Retina (tissue), 1 donor: ENCODE measurements at places on chromosomes 1 and 21.
A peak's percentile ranks its signal among the peaks of the same experiment; 100 is the strongest.

DNA sequence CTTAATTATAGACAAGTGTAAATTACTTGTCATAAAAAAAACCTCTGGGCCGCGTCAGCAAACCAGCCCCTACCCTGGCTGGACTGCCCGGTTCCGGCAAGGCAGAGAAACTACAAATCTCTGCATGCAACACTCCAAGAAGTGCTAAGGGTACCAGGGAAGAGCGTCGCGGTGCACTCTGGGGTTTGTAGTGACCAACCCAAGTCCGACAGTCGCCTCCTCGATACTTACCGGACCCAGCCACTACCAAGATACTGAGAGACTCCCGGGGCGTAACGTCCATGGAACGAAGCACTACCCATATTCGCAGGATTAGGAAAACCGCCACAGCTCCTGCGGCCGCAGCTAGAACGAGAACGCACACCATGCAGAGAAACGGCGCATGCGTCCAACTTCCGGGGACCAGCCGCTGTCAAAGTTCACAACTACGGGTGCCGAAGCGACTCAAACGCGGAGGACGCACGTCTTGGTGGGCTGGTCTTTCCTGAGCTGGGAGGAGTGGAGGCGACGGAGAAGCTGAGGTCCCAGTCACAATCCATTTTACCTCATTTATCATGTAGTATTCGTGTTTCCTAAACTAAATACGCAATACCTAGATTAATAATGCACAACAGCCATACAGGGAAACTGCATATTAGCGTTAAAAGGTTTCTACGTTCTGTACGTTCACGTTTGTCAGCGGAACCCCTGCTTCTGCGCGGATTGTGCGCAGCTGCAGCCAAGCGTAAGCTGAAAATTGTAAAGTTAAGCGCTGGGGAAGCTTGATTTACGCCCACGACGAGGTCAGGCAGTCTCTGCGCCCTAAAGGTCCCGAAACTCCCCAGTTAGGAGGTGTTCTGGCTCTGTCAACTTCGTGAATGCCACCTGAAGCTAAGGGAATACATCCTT lies at the start of gene ALG14:
ALG14 (minus strand) TSS at position 420 of the 888 bp plus-strand sequence; CDS start at position 367, 53 bp downstream.
- DNase-seq = peak; percentile 99

DNA sequence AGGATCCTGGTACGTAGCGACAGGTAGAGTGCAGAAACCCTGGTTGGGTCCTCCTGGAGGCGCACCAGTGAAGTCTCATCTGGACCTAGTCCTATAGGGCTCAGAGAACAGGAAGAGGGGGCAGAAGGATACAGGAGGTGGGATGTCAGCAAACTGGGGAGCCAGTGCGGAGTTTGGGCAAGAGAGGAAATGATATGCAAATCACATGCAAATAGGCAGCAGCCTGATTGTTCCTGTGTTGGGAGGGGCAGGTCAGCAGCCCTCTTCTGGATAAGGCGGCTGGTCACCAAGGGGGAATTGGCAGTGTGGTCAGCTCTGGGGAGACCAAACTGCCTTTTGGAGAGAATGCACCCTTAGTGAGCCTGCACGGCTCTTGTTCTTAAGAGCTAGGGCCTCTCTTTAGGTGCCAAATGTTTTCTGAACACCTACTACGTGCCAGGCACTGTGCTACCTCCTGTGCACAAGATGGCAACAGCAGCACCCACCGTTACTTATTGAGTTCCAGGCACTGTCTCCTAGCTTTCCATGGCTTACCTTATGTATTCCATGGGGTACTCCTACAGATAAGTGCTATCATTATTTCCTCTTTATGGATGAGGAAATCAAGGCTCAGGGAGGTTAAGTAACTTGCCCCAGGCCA lies 18.1 kb upstream of the PADI3 start:
- no peak for DNase-seq

DNA sequence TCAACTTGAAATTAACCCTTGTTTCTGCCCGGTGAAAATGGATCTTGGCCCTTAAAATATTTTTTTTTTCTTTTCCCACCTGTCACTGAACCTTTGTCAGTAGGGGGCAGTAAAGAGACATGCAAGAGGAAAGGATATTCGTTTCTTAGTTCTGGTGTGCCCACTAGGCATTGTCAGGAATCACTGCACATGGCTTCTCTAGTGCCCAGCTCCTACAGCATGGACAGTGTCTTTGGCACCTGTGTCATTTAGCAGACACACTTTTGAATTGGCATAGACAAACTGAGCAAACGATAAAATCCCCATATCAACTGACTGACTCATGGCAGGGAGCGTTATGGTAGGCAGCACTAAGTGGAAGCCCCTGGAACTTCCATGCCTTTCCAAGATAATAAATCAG lies 1048.1 kb downstream of the BRINP3 start:
- DNase-seq = peak; percentile 5

- no peak for DNase-seq
Measured at GRCh38 chr1:12436345-12436658, 181.7 kb downstream of the DHRS3 start.

DNA sequence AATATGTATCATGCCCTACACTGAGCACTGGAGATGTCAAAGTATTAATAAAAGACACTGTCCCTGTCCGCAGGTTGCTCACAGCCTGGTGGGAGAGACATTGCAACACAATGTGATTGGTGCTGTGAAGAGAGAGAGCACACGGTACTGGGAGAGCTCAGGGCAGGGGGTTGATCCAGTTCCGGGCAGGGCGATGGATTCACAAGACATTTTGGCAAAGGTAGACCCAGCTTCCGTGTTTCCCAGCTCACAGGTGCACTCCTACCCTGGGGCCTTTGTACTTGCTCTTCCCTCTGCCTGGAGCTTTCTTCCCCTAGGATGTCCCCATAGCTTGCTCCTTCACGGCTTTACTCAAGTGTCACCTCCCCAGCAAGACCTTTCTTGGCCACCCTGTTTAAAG lies 1.4 kb downstream of the PLA2G5 start:
- no peak for DNase-seq

DNA sequence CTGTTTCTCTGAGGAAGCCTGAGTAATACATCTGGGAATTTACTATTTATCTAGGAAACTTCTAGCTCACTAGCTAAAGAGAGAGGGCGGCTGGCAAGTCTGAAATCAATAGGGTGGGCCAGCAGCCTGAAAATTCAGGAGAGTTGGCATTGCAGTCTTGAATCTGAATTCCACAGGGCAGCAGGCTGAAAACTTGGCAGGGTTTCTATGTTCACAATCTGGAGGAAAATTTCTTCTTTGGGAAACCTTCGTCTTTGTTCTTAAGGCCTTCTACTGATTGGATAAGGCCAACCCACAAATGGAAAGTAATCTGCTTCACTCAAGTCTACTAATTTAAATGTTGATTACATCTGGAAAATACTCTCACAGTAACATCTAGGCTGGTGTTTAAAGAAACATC lies 101.0 kb upstream of the COG2 start:
- no peak for DNase-seq

- no peak for DNase-seq
Measured at GRCh38 chr1:55682198-55682597, 467.0 kb upstream of the USP24 start.

GRCh38 chr1:87108228-87108627 lies 193.8 kb downstream of the HS2ST1 start:
- no peak for DNase-seq

- peak; percentile 66 for DNase-seq
Measured at GRCh38 chr1:211327346-211327921, 801 bp downstream of the TRAF5 start.

GRCh38 chr1:232822530-232822929 lies 17.3 kb downstream of the MAP10 start:
- DNase-seq = no peak

DNA sequence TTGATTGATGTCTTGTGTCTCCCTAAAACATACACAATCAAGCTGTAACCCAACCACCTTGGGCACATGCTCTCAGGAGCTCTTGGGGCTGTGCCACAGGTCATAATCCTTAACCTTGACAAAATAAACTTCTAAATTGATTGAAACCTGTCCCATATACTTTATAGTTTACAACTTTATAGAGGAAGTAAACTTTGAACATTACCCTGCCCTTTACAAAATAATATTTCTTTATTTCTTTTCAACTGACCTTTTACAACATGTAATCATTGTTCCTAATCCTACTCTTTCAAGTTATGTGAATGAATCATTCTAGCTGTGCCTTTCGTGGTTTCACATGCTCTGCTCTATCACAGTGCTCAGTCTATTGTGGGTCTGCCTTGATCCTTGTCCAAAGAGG lies 118.3 kb upstream of the ATP1A1 start:
- no peak for DNase-seq
